Left ventricle myocardium inferior (tissue), 1 donor: ENCODE measurements at places on chromosomes 6 and 20. TPM values are rescaled to one million over a fixed set of nuclear protein-coding genes. Genes with fewer than 3 reads are reported as not detected.

DNA sequence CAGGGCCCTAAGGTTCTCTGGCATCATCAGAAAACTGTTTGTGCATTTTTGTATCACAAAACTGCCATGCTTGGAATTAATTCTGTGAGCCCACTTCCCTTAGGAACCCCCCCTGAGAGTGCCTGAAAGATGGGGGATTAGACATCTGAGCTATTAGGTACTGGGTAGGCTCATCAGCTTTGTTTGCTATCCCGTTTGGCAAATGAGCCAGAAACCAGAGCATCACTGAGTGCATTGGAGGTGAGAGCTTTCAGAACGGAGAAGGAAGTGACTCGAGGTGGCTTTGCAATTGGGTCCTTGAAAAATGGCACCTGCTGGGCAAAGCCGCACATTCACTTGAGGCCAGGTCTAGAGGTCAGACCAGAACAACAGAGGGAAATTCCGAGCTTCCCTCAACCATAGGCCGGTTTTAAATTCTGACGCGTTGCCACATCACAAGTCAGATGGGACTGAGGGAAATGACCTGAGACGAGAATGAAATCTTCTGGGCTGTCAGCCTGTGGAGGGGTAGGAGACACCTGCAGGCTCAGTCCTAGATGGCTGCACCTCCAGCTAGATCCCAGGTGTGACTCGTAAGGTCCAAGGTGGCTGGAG is 8.4 kb upstream of the GLP1R start:
- no peak for DNase-seq

SLCO4A1 gene
- 12.7 TPM for total RNA-seq

WFDC6 gene
- total RNA-seq: not detected

- DNase-seq: no peak
Measured at GRCh38 chr6:20403766-20404640, 2.3 kb downstream of the E2F3 start.

RBBP8NL gene
- total RNA-seq: not detected

TSBP1 gene
- total RNA-seq: not detected

PXDC1 gene
- total RNA-seq: 25.2 TPM

DNA sequence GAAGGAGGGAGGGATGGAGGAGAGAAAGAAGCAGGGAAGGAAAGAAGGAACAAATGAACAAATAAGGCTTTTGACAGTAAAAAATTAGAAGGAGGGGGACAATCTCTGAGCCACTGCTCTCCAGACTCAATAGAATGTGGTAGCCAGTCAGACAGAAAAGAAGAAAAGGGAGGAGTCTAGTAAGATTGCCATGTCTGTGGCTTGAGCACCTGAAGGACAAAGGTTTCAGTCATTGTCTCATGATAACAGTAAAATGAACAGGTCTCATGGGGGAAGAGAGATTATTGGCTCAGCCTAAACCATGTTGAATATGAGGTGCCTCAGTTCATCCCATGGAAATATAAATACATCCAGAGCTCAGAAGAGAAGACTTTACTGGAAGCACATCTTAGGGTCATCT is 14.0 kb upstream of the LOC128125822 start:
- no peak for DNase-seq

GRCh38 chr6:73739096-73739495 is 43.1 kb downstream of the CD109 start:
- no peak for DNase-seq

PAK5 gene
- not detected for total RNA-seq

DNA sequence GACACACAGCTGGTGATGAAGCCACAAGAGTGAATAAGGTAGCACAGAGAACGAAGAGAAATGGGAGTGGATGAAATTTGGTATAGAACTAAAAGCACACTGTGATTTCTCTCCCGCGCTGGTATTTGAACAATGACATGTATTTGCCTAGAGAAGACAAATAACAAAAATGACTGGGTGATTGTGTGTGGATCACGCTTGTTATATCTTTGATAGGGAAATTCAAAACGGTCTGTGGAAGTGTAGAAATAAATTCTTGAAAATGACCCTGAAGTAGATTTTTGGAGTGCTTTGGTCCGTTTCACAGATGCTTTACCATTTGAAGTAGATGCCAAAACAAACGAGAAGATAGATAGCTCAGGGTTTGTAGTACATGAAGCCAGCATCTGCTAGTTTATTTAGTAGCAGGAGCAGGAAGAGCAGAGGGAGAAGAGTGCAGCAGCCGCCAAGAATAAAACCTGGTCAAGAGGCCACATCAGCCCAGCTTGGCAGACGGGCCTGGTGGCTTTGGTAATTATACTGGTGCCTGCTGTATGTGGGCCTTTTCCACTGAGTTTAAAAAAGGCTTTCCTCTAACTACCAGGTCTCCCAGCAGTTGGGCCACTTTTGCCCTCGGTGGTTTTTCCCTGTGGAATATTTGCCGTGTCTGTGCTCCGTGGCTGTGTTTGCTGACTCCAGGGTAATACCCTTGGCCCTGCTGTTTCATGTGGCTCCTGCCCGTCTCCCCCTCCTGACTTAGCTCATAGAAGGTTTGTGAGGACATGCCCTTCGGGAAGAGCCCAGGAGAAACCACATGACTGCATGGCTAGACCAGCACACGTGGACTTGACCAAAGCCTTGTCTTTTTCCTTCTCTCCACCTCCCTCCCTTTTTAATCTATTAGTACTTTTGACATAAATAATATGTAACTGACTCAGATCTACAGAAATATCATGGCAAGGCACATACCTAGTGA is 294.0 kb downstream of the SOX4 start:
- peak; percentile 20 for DNase-seq
